ENCODE measurements at places on chromosomes 2 and 18. TPM values are rescaled to one million over a fixed set of nuclear protein-coding genes. Genes with fewer than 3 reads are reported as not detected.

- no peak for DNase-seq
Measured at GRCh38 chr2:101162561-101163330, 11.6 kb upstream of the TBC1D8 start.

The DPYSL5 gene
- 0.23 TPM for total RNA-seq

DNA sequence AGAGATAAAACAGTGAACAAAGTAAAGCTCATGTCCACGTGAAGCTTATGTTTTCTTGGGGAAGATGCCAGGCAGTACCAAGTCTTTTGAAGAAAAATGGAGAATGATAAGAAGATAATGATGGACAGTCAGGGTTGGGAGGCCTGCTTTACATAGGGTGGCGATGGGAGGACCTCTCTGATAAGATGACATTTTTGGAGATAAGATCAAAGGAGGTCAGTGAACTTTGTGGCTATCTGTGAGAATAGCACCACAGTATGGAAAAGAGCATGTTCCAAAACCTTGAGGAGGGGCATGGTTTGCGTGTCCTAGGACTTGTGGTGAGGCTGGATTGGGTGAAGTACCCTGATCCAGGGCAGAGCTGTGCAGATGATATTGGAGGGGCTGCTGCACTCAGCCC lies 461.7 kb upstream of the NRP2 start:
- DNase-seq: no peak

DNA sequence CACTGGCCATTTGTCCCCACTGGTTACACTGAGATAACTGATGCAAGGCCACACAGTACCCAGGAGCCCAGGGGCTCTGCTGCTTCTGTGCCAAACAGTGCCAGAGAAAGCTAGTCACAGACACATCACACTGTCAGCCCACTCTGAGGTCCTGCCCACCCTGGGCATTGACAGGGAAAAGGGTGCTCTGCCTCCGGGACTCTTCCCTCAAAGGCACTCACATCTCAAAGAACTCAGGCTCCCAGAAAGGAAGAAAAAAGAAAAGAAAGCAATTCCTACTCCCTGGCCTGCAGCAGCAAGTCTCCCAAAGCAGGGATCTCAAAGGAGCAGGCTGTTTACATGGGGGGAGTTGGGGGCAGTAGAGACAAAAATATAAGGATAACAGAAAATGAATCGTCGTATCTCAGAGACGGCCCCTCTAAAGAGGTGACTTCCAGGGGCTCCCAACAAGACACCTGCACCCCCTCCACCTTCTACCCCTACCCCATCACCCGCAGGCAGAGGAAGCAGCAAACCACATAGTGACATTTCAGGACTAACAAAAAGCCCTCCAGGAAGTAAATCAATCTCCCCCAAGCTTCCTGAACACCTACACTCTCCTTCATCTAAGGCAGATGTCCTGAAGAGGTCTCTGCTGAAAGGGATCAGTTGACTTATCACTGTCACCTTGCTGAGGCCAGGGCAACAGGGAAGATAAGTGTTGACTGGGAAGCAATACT lies 247.6 kb downstream of the TNS1 start:
- DNase-seq: no peak

GRCh38 chr2:36357847-36358659 lies 2.5 kb downstream of the CRIM1 start:
- DNase-seq: peak; percentile 85

DNA sequence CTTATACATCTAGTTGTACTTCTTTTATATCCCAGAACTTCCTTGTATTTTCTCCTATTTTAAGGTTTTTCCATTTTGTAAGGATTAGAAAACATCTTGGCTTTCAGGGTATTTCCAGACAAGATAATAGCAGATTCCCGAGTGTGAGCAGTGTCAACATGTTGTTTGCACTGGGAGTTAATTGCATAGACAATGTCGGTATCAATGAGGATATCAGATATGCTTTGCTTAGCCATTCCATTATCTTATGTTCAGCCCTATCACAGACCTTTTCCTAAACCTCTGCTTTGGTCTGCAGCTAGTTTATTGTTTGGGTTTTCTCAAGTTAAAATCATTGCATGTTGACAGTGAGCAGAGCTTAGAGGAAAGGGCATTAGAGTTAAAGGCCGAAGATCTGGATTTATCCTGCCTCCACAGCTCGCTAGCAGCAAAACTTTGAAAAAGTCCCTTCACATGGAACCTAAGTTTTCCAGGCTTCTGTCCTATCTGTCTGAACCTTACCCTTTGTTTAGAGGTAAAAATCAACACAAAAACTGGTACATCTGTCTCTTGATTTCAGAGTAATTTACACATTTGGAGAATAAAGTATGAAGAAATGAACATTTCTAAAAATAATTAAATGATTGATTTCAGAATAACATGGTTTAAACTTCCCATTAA lies 355.4 kb downstream of the KIAA1328 start:
- no peak for DNase-seq

The PRKAG3 gene
- total RNA-seq: not detected

DNA sequence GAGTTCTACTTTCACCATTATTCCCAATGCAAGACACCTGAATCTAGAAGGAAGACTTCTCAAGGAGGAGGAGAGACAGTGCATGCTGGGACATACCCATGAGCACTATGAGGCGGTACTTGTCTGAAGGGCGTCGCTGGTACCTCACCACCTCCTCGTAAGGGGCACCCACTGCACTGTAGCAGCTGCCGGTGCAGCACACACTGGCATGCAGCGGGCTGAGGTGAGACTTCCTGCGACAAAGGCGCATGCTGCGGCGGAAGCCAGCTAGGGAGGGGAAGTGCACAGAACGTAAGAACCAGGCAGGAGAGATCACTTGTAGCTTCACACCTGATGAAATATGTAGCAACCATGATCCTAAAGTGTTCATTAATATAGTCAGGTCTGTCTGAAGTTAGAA lies 12.8 kb upstream of the TMEM237 start:
- DNase-seq: no peak

DNA sequence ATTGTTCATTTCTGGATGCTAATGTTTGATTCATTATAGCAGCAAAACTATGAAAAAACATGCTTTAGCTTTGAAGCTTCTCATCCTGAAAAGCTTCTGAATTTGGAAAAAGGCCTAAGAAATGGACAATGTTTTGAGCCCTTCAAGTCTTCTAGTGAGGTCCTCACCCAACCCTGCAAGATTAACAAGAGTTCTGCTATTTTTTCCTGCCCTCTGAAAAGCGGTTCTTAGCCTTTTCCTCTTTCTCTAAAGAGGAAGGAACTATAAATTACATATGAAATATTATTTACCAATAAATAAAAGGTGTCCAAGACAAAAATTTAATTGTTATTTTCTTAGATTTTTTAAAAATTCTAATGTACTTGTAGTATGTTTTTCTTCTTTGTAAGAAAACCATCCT lies 19.9 kb upstream of the CDH19 start:
- DNase-seq: no peak

Data from HT1080 (cell line).